ENCODE measurements at places on chromosomes 16 and 17. TPM values are rescaled to one million over a fixed set of nuclear protein-coding genes. Genes with fewer than 3 reads are reported as not detected.

- peak; percentile 93 for DNase-seq
Measured at GRCh38 chr17:45425125-45425983, 7.3 kb downstream of the ARHGAP27 start.

GRCh38 chr16:75304521-75305363, 53.3 kb upstream of the BCAR1 start:
- DNase-seq: peak; percentile 64

The DOC2B gene
- total RNA-seq: 5.1 TPM

The NAGLU gene
- 55.8 TPM for total RNA-seq
